ENCODE measurements at places on chromosomes 13 and 19. TPM values are rescaled to one million over a fixed set of nuclear protein-coding genes. Genes with fewer than 3 reads are reported as not detected.

ZNF177 gene
- 1.8 TPM for total RNA-seq

TUBA3C gene
- total RNA-seq, result not detected

ACP7 gene
- total RNA-seq, result not detected

TGFBR3L gene
- total RNA-seq, result 3.7 TPM

Data from activated T-helper 17 cell treated with anti-CD3 and anti-CD28 coated beads, Interleukin-2, amount 50 U/mL, for 72 hours (primary cell).